ENCODE measurements at places on chromosomes 5 and 9.
A peak's percentile ranks its signal among the peaks of the same experiment; 100 is the strongest.

DNA sequence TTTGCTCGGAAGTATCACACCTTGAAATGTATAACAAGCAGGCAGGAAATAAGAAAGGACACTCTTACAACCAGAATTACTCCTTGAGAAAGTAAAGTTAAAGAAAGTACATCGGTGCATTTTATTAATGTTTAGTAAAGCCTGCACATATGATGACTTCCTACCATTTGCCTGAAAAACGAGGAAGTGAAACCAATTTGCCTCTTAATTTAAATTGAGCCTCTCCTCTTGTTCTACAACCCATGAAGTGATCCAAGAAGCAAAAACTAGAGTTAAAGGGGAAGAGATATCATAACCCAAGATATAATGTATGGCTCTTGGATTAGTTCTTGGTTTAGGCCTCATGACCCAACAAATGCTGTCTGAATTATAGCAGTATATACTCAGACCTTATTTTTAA, 95.6 kb downstream of the GNAQ start:
- no peak for DNase-seq

- no peak for DNase-seq
Measured at GRCh38 chr5:158874343-158874742, 225.4 kb downstream of the EBF1 start.

DNA sequence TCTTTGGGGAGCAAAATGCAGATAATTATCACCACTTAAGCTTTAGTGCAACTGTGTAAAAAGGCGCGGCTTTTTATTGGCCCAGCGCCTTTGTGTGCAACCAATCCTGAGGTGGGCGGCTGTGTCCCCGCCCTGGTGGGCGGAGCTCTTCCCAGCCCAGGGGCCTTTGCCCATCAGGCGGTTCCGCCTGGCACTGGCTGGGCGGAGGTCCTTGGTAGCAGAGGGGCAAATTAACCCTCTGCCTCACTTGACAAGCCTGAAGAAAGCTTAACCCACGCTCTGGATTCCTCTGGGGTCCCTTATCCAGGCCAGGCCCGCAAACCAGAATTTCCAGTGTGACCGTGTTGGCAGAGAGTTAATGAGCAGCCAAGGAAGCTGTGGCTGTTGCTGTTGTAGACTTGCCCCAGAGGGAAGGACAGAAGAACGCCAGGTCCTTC, 12.8 kb upstream of the NIPAL4 start:
- DNase-seq: no peak

GRCh38 chr5:34053571-34054399, 10.8 kb upstream of the C1QTNF3 start:
- DNase-seq: no peak

- DNase-seq: no peak
Measured at GRCh38 chr5:88675708-88676636, 207.0 kb downstream of the MEF2C start.

DNA sequence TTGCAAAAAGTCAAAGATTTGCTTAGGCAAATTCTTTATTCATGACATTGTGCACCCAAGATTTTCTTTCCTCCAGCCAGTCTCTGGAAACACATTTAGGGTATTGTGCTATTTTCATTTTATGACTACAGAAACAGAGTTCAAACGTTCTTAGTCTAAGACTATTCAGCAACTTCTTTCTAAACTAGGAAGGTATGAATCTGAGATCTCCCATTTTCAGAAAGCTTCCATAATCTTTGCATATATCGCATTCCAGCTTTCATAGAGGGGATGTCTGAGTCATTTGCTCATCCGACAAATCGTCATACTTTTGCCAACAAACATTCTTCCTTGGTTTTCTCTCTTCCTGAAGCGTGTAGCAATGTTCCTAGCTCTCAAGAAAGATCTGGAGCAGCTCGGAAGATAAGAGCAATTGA, 1.6 kb upstream of the PAPPA start:
- DNase-seq: peak; percentile 65

DNA sequence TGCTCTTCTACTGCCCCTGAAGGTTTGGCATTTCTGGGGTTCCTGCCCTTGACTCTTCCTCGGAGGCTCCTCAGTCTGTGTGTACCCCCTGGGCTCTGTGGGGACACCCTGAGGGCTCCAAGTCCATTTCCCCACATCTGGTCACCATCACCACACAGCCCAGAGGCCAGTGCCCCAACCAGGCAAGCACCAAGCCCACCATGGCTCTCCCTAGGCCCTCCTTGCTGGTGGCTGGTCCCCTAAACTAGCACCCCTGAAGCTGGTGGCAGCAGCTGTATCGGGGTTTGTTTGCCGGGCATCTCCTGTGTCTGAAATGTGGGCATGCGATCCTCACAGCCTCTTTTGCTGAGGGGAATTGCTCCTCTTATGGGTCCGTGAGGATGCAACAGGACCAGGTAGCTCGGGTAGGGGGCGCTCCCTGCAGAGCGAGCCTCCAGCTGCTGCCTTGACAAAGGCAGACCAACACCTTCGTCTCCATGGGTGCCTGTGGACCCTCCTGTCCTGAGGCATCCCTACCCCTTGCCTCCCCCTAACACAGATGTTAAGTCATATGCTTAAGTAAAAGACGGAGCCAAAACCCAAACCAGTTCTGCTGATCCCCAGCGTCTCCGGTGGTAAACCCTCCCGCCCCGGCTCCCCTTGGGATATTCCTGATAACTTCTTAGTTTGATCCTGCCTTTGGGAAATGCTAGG, 138.9 kb upstream of the IRX4 start:
- no peak for DNase-seq

- peak; percentile 40 for DNase-seq
Measured at GRCh38 chr9:137064027-137064879, 6.1 kb downstream of the SAPCD2 start.

GRCh38 chr5:135322744-135323143, 76.3 kb downstream of the MACROH2A1 start:
- DNase-seq: no peak

DNA sequence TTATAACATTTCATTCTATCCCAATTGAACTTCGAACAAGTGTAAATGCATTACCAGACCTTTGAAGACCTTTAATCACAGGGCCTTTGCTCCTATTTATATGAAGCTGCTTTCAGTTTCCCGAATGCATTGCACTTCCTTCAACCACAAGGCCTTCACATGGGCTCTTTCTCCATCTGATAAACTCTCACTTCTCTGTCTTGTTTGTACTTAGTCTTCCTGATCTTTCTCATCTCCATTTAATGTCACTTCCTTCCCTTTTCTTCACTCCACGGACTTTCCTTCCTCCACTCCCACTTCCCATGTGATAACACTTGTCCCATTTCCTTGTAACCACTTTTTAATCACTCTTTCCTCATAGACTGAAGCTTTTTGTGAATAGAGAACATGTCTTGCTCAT, 74.3 kb upstream of the TNC start:
- no peak for DNase-seq

DNA sequence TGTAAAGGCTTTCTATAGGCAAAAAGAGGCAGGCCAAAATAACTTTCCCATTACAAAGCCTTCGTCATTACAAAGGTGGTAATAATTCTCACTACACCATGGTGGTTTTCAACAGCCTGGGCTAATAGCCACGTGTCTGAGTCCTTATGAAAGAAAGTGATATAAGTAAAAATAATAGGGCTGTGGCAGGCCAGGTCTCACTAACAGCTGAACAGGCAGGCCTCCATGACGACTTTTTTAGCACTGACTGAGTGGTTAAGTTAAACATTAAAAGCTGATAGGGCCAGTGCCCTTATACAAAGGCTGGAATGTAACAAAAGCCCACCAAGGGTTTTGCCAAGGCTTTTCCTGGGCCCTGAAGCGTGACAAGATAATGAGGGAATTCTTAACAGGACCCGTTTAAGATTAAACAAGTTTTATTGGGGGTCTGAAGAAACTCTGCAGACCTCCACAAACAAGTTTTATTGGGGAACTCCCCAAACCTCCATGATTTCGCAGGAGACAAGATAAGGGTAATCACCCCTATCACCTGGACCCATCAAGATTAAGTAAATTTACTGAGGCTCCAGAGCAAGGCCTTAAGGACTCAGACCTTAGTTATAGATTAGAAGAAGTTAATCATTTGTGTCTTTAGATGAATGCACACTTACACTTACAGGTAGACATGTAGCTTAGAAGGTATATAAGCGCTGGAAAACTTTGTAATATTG, 412.9 kb downstream of the CHSY3 start:
- DNase-seq: peak; percentile 19

DNA sequence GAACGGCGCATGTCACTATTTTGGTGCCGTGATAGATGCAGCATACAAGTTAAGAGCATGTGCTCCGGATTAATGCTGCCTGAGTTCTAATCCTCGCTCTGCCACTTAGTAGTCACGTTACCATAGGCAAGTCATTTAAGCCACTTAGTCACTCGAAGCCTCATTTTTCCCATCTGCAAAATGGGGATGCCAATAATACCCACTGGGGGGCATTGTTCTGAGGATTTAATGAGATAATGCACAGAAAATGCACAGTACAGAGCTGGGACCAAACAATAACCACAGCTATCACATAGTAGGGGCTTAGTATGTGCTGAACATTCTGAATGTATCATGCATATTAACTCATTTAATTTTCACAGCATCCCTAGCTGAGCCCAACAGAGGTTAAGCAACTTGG, 9.1 kb downstream of the NIPAL4 start:
- DNase-seq: no peak

GRCh38 chr9:124886866-124887492, 25.0 kb downstream of the ARPC5L start:
- no peak for DNase-seq

- no peak for DNase-seq
Measured at GRCh38 chr5:56532466-56532865, 282.9 kb upstream of the MAP3K1 start.

- DNase-seq: no peak
Measured at GRCh38 chr5:180629831-180630382, 19.5 kb downstream of the FLT4 start.

DNA sequence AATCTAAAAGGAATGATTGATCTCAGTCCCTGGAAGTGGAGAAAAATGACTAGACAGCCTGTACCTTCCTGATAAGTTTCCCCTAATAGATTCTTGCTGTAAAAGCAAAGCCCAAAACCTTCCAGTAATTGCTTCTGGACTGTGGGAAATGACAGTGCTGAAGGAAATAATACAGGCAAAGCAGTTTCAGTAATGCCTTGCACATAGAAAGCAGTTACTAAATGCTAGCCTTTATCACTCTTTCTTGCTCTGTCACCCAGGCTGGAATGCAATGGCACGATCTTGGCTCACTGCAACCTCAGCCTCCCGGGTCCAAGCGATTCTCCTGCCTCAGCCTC, 50.3 kb downstream of the MAP1B start:
- no peak for DNase-seq

DNA sequence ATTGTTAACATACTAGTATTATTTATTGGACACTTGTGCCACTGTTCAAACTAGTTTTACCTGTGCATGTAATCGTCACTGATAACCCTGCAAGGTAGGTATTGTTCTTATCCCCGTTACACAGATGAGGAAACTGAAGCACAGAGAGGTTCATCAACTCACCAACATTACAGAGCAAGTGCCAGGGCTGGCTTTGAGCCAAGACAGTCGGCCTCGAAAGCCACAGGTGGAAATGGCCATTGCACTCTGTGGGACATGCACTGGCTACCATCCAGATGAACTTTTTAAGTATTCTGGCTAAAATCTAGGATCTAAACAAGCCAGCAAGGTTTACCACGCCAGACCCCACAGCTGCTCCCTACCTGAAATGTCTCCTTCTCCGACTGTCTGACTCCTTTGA, 57.9 kb downstream of the TEX10 start:
- DNase-seq: no peak

GRCh38 chr5:156684216-156684615, 165.9 kb upstream of the PPP1R2B start:
- DNase-seq: no peak

GRCh38 chr5:9052421-9052820, 493.5 kb downstream of the SEMA5A start:
- DNase-seq: no peak

DNA sequence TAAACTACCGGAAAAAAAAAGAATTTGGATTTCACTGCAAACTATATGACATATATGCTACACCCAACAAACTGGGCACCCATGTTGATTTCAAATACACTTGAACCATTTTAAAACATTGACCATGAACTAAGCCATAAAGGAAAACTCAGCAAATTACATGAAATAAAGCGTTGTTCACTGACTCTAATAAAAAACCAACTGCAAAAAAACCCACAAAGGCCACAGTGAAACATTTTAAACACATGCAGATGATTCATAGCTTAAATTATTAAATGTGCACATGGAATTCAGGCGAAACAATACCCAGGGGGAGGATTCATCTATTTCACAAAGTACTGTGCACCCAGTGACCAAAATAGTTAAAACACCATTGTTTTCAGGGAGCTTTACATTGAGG, 33.3 kb downstream of the MTRR start:
- DNase-seq: no peak

DNA sequence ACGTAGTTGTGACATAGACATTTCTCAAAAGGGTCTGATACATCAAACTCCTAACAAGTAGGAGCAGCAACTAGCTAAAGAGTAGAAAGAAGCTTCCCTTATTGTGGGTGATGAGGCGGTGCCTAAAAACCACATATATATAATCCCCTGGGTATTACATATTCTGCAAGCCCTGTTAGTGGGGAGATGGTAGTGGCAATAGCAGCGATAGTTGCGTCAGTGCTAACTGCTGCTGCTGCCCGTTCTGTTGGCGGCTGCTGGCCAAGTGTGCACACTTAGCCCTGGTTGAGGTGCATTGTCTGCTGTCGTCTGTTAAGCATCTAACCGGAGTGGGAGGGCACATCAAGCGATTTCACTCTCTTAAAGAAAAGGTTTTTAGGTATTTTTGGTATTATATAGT, 35.8 kb downstream of the VLDLR start:
- no peak for DNase-seq

DNA sequence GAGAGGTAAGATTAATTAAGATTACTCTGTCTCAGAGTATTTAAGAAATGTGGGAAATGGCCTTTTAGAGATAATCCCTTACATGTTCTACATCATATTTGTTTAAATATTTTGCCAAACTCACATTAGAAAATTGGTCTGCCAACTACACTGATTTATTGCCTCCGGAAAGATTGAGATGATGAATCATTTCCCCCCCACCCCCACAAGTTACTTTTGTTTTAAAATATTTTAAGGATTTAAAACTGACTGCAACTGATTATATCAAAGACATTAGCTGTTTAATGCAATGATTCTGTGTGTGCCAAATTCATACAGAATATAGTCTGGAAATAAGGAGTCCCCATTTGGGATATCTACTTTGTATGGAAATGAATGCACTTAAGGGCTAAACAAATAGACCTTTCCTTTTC, 674.4 kb downstream of the PRR16 start:
- DNase-seq: no peak

- peak; percentile 39 for DNase-seq
Measured at GRCh38 chr9:22446950-22447617, 460 bp downstream of the DMRTA1 start.

- no peak for DNase-seq
Measured at GRCh38 chr9:128142061-128142460, 7.2 kb upstream of the LCN2 start.

GRCh38 chr5:153888781-153889180, 149.9 kb downstream of the FAM114A2 start:
- DNase-seq: no peak

All from kidney glomerular epithelial cell (primary cell).